ENCODE measurements at places on chromosomes 5 and 9.

DNA sequence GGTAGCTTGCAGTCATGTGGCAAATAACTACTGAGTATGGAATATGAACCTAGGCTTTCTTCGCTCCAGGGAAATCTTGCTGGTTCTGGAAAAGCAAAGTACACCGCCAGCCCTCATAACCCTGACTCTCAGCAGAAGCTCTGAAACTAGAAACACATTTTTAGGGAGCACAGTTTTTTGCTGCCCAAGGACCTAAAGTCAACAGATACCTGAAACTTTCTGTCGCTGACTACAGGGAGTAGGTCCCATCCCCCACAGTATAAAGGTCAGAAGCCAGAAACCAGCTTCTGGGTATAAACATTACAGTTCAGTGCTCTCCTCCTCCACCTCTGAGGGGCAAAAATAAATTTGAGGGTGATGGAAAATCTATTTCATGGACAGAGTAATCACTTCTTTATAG lies 3.0 kb downstream of the ATOX1 start:
- DNase-seq, result no peak

GRCh38 chr9:16192403-16193017 lies 639.7 kb downstream of the CCDC171 start:
- no peak for DNase-seq

GRCh38 chr5:142717582-142718215 lies 31.8 kb upstream of the FGF1 start:
- no peak for DNase-seq

DNA sequence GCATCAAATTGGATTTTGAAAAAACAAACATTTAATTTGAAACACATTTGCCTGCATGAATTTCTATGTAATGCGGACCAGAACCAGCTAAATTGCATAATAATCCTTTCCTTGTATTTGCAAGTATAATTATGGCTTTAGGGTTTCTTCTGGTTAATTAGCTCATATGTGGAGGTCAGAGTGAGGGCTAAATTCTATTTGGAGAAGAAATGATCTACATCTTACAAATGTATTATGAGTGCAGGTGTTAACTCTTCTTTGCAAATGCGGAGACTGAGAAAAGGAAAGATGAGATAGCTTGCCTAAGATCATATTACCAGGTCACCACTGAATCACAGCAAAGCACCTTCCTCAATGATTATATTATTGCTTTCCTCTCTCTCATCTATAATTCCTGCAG lies 194.7 kb downstream of the CDH9 start:
- no peak for DNase-seq

DNA sequence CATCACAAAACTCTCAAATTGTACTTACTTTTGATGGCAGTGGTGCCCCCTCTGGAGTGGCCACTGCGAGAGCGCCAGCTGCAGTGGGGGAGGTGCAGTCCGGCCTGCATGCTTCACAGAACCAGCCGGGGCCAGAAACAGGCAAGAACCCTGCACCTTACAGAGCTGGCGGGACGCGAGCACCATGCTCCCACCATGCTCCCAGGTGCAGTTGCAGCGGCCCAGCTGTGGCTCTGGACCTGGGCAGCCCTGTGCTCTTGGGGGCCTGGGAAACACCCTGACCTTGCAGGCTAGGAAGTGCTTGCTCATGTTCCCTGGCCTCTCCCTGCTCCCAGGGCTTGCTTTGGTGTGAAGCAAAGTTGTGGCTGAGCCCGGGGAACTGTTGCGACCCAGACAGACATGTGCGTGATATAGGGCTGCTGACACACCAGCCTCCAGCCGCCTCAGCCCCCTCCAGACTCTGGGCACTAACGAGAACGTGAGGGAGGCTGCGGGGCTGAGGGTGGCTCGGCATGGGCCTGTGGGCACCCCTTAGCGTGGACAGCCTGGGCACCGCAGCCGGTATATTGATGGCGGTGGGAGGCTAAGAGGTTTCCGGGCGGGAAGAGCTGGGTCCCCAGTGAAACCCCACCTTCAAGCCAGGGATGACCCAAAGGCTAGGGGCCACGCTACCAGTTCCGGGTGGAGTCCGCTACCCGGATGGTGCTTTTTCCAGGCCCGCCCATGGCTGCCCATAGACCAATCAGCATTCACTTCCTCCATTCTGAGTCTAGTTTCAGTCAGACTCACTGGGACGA lies 1809.9 kb upstream of the ACO1 start:
- DNase-seq, result no peak

DNA sequence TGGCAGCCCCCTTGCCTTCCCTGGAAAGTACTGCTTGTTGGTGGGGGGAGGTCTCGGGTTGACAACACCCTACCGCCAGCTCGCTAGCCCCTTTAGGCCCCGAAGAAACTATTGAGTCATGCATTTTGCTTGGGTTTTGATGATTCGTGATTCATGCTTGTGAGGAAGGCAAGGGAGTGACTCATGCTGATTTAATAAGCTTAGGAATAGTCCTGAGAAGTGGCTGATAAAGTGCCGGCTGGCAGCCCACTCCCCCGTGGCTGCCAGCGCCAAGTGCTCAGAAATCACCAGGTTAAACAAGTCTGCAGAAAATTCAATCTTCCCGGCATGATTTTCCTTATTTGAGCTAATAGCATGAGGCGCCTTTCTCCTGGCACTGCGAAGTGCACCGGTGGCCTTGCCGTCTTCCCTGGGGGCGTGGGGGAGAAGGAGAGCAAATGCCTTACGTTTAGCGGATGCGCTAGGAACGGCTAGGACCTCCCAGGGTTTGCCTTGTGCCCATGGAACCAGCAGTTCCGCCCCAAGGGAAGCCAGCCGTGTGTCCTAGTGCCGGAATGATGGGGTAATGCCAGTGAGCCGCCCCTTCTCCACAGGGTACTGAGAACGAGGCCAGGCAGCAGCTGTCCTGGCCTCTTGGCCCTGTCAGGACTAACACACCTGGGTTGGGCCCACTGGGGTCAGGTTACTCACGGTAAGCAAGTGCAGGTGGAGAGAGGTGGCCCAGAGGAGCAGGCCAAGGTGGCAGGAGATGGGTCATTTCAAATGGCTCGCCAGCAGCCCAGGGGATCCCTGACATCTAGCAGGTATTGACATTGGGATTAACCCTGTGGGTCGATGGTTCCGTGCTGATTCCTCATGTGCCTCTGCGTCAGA lies 151.9 kb downstream of the MACROH2A1 start:
- DNase-seq, result no peak

DNA sequence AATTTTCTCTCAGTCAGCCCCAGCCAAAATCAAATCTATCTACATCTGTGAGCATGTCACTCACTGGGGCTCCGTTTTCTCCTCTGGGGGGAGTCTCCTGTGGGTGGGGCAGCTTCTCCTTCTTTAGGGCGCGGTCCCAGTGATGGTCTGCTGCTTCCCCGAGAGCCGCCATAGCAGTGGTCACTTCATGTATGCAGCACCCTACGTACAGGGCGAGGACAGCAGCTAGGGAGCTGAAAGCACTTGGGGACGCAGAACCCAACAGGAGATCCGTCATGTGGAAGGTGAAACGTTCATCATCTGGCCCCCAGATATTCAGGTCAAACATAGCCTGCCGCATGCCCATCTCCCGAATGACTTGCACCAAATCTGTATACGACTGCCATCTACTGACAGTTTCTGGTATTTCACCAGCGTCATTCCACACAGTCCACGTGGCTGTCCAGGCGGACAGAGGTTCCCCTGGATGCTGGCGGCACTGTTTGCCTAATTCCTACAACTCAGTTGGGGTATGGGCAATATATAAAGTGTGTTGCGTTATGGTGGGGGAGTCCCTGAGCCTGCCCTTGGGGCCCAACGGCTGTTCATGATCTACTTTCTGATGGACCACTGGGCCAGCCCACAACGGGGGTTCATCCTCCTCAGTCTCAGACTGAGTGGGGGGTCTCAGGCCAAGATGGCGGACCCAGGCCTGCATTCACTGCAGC lies 795.0 kb downstream of the EFNA5 start:
- DNase-seq, result no peak

DNA sequence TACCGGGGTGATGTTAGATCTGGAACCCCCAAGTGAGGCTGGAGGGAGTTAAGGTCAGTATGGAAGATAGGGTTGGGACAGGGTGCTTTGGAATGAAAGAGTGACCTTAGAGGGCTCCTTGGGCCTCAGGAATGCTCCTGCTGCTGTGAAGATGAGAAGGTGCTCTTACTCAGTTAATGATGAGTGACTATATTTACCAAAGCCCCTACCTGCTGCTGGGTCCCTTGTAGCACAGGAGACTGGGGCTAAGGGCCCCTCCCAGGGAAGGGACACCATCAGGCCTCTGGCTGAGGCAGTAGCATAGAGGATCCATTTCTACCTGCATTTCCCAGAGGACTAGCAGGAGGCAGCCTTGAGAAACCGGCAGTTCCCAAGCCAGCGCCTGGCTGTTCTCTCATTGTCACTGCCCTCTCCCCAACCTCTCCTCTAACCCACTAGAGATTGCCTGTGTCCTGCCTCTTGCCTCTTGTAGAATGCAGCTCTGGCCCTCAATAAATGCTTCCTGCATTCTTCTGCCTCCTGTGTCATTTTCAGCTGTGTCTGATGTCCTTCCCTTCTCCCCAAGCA lies 2.3 kb upstream of the MYOZ3 start:
- DNase-seq, result no peak

Measured in activated T-helper 1 cell treated with anti-CD3 and anti-CD28 coated beads, Interleukin-12 subunit alpha, Interleukin-12 subunit beta, Interleukin-2, Interleukin-4 antibody, amounts not matched to agents 30 ng/mL and 10 ng/mL and 1 ng/mL, durations not matched to agents 14 hours and 24 hours and 36 hours (primary cell).